ENCODE measurements at places on chromosomes 1 and 21.

GRCh38 chr1:63615768-63616420 lies 22.7 kb downstream of the PGM1 start:
- DNase-seq, result peak; percentile 9

DNA sequence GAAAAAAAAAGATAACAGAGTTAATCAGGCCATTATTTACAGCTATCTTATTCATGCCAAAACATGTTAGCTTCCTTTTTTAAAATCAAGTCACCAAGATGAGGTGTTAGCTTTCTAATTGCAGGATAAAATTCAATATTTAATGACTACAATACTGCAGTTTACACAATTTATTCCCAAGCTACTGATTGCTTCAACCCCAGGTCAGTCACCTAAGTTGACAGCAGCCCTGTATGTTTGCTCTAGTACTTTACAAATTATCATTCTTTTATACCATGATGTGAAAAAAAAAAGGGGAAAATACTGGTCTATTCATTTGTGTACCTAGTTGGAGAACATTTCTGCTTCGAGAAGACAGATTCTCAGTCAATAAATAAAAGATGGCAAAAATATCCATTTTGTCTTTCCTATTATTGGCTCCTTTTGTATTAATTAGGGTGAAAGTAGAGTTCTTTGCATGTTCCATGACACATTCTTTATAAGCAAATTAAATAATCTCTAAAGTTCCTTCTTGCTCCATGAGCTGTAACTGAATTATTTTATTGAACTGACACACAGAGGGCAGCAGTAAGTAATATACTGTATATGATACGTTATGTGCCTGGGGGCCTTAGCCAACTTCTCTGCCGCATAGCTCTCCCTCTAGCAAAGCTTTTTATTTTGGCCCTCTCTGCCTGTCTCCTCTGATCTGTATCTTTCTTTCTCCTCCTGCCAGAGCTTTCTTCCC lies 48.0 kb downstream of the DIPK1A start:
- no peak for DNase-seq

DNA sequence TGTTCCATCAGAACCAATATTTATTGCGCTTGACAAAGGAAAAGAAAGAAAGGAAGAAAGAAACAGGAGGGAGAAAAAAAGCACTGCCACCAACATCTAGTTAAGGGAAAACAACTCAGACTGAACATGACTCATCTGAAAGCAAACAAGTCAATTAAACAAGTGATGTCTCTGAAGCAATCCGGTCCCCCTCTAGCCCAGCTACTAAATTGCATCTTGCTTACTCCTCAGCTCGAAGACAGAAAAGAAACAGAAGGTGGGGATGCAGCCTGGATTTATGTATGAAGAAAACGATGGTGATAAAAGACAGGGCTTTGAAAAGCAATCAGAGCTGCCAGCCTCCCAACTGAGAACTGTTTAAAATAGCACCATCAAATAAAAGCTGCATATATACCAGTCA lies 188.2 kb downstream of the OMA1 start:
- DNase-seq, result no peak

DNA sequence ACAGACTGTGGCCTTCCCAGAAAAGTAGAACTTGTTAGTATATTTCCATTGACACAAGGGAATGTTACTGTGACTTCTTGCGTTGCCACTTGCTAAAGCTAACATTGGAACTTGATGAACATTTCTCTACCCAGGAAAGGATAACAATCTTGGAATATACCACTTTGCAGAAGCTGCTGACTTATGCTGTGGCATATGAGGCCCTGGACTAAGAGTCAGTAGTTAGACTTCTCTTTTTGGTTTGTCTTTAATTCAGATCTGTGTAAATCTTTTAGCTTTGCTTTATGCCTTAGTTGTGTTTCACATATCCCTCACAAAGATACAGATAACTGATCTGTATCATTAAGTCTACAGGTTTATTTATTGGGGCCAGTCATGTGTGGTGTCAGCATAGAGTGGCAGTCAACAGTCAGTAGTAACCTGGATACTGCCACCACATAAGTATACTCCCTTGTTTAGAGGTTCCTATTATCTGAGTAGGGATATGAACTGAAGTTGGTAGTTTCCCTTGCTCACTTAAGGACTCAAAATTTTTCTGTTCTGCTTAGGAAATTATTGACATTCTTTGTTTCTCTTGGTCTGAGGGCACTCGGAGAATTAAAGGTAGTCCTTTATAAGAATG lies 14.7 kb downstream of the RNF2 start:
- DNase-seq, result no peak

GRCh38 chr1:21198929-21199328 lies 22.2 kb upstream of the EIF4G3 start:
- DNase-seq, result no peak

DNA sequence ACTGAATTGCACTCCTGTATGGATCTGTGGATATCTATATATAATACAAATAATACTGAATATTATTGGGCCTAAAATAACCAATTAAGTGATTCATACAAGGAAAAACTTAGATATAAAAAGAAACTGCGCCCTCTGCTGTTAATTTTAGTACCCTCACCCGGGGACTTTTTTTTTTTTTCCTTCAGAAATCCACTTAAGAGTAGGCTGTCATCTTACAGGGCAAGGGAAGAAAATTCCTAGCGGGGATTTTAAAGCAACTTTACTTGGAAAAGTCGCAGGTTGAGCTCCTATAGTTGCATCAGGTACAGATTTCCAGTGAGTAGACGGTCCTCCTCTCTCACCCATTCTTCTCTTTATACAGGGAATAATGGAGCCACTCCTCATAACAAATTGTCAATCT lies 1.3 kb downstream of the NTNG1 start:
- DNase-seq, result no peak

DNA sequence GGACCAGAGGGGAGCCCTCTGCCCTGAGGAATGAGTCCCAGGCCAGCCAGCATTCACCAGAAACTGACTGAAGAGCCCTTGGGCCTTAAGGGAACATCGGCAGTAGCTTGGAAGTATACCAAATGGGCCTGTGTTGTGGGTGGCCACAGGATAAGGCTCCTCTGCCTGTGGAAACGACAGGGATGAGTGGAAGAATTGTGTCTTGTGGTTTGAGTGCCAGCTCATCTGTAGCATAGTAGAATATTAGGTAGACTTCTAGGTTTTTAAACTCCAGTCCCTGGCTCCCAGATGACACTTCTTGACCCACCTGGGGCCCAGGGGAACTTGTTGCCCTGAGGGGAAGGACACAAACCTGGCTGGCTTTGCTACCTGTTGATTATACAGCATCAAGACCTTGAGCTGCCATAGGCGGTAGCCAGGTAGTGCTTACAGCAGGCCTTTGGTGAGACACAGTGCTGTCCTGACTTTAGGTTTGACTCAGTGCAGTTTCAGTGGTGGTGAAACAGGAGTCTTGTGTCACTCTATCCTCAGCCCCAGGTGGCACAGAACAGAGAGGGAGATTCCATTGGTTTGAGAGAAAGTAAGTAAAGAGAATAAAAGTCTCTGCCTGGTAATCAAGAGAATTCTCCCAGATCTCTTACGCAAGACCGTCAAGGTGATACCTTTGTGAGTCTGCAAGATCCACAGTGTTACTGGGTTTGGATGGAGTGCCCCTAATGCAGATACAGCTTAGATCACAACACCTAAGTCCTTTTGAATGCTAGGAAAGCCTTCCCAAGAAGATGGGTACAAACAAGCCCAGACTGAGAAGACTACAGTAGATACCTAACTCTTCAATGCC lies 50.2 kb downstream of the RABGAP1L start:
- no peak for DNase-seq

DNA sequence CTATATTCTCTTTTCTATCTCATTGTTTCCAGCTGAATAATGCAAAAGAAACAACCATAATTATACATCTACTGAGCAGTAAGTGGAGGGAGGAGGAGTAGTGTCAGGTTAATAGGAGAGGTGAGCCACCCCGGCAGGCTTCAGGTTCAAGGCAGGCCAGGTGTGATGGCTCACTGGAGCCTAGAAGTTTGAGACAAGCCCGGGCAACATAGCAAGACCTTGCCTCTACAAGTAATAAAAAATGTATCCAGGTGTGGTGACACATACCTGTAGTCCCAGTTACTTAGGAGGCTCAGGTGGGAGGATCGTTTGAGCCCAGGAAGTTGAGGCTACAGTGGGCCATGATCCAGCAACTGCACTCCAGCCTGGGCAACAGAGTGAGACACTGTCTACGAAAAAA lies 1.9 kb upstream of the DIP2A start:
- DNase-seq, result no peak
